ENCODE measurements at places on chromosomes 1 and 21.

DNA sequence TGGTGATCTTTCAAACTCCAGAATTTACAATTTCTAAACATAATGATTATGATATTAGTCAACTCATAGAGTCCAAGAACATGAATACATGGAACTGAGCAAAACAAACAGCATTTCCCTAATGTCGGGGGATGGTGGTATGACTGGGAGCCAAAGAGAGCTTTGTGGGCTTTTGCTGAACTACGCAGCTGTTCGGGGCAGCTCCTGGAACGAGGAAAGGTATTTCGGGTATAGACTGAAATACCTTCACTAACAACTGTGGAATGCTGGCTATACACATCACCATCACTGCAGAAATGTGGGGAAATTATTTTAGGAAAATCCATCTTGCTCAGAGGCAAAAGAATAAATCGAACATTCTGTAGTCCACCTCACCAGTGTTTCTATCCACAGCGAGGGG lies 30.2 kb upstream of the VPS26C start:
- no peak for DNase-seq

- no peak for DNase-seq
These were observed 242.2 kb upstream of the DMRTA2 start for GRCh38 chr1:50665413-50665812.

- no peak for DNase-seq
These were observed 385.3 kb downstream of the SETD4 start for GRCh38 chr21:35674895-35675470.

- no peak for DNase-seq
These were observed 144.7 kb downstream of the RYR2 start for GRCh38 chr1:237186675-237187074.

- no peak for DNase-seq
These were observed 62.3 kb downstream of the SLC19A1 start for GRCh38 chr21:45479691-45480675.

DNA sequence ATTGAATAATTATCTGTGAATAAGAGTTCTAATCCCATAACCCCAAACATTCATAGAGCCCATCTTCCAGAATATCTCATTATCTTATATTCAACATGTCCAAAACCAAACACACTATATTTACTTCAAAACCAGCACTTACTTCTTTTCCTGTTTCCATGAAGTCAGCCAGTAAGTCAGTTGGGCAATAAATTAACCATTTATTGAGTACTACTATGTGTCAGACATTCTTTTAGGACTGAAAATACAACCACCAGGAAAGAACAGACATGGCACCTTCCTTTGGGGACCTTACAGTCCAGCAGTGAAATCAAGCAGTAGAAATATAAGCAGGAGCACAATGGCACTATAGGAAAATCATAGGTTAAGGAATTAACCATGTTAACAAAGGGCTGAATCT lies 8.8 kb downstream of the AK5 start:
- no peak for DNase-seq

GRCh38 chr1:54547601-54548388 lies at the start of gene ACOT11:
ACOT11 (plus strand) TSS chr1:54548228; CDS start chr1:54548310, 82 bp downstream.
- peak; percentile 24 for DNase-seq

- no peak for DNase-seq
These were observed 72.6 kb upstream of the TARDBP start for GRCh38 chr1:10939654-10940450.

DNA sequence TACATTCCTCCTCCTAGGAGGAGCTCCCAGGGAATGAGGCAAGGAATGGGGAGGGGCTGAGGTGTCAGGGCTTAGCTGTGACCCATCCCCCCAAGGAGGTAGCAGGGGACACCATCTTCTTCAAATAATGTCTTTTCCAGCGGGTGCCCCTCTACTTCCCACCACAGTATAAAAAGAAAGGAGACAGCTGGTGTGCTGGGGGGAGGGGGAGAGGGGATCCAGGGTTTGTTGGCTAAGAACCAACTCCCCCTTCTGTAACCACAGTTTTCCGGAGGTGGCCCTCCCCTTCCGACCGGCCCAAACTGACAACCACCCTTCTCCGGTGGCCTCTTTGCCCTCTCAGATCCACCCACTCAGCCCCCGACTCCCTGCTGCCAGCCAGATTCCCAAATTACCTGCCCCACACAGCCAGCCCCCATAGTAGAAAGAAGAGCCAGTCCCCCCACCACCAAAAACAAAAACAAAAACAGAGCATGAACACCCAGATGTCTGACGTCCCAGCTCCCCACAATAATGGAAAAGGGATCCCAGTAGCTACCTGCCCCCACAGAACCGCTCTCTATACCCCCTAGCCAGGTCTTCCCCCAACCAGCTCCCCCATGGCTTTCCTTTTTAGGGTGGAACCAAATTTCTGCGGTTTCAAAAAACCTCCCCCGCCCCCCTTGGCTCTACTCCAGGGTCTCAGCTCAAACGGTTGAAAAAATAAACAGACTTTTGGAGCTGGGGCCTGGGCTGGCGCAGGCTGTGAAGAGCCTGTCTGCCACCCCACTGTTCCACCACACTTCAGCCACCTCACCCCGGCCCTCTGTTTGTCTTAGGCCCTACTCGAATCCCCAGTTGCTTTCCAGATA lies 2.1 kb downstream of the ARHGEF2 start:
- DNase-seq = peak; percentile 68

GRCh38 chr1:211828584-211829342 lies 1.8 kb downstream of the LPGAT1 start:
- DNase-seq = no peak

DNA sequence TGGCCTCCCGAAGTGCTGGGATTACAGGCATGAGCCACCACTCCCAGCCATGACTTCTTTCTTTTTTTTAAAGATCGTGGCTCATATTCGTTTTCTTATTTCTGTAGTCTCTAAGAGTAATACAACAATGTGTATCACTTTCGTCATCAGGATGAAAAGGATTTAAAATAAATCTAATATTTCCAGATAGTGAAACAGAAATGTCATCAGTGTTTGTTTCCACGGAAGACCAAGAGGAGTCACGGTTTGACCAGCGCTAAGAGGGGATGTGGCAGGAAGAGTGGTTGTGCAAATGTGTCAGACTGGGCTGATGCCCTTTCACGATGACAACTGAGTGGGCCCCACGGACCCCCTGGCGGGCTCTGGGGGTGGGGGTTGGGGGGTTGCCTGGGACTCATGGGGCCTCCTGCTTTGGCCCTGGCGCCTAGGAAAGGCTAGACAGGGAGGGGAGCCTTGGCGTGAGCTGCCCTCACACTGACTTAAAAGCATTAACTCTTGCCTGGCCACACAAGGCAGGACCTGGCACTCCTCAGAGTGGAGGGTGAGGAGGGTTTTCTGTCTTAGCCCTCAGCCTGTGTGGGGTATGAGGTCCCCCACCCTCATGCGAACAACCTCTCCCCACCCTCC lies 8.4 kb downstream of the SOX13 start:
- DNase-seq = no peak

DNA sequence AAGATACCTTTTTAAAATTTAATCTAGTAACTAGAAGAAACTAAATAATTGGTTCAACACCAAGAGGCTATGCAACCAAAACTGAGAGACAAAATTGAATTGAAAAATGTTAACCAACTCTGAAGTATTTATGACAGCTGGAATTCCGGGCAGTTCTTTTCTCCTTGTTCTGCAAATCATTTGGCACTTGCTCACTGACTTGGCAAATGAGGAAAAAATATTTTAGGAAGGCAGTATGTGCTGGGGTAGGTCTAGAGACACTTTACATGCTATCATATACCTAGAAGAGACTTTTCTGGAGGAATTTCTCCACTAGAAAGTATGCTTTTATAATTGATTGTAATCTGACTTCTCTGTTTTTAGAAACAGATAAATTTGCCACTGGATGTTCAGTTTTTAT lies 22.1 kb upstream of the SH3D21 start:
- no peak for DNase-seq

GRCh38 chr1:12469493-12469892 lies 148.5 kb downstream of the DHRS3 start:
- peak; percentile 57 for DNase-seq

DNA sequence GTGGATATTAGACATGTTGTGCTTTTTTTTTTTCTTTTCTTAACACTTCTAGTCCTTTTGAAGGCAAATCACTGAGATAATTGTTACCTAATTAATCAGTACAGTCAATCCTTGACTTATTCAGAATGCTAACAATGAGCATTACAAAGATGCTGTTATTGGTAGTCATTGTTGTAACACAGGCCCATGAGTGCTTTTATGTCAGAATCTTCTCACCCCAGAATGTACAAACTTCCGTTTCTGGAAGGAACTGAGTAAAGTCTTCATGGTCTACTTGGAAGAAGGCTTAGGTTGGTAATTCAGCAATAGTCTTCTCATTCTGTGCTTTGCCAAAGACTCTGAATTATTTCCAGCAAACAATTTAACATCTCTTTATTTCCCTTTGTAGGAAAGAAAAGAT lies 3.1 kb downstream of the KCNK1 start:
- DNase-seq = no peak

DNA sequence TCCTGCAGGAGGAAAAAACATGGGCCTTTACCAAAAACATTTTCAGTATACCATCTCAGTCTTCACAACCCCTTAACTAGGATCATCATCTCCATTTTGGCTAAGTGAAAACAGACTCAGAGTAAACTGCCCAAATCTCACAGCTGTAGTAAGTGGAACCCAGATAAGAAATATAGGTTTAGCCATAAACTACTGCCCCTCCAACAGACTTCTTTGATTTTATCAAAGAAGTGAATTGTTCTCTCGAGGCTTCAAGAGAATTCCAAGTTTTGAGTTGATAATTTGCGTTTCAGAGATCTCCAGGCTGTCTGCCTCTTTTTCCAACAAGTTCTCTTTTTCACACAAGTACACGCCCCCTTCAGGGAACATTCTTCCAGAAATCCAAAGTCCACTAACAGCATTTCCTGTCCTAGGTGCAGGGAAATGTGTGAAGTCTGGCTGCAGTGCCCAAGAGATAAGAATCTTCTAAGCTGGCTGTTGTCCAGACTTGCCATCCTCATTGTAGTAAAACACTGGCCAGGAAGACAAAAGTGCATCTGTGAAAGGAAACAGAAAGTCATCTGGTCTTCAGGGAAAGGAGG lies 30.8 kb downstream of the RNF19B start:
- no peak for DNase-seq

DNA sequence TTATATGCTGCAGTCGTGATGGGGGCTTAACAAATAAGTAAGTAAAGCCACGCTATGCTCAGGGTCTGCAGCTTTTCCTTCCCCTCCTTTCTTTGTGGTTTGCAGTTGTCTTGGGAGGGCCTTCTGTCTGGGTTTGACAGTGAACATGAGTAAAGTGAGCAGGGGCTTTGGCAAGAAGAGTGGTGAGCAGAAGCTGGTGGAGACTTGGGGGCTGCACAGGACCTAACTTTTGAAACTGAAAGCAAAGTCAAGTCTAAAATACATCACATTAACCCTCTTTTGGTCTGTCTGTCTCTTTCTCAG lies 368.6 kb upstream of the VAMP3 start:
- DNase-seq = no peak

DNA sequence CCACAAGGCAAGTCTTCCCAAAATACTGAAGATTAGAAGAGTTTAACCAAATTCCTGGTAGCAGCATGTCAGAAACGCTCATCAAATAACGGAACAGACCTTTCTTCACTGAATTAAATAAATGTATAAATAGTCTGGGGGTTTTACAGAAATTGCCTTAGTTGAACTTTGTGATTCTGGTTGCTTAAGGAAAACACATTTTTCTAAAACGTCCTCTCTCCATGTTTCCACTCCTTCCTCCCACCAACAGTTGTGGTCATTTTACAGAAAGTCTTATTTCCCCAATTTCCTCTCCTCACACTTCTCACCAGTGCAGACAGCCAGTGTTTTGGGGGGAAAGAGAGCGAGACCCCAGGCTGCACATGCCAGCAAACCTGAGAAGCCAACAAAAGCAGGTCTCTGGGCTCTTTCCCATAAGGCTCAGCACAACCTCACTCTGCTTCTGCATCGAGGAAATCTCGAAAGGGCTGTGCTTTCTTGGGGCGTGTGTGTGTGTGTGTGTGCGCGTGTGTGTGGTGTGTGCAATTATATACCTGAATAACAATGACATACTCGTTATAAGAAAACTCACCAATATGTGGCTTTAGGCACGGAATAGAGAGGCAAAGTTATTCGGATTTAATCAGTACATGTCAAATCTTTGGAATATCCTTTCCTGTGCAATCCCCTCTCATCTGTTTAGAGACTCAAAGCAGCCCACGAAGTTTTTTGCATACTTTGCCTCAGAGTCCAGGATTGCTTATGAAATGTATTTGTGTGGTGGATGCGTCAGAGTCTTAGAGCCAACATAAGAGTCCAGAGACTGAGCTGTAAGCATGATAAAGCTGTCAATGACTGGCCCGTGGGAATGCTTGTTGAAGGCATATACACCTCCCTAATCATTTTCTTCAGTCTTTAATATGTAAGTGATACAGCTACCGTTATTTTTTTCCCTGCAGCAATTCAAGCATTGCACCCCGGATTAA lies 2.0 kb downstream of the KCNJ15 start:
- no peak for DNase-seq

- DNase-seq = no peak
These were observed 27.3 kb upstream of the RCOR3 start for GRCh38 chr1:211231873-211232272.

DNA sequence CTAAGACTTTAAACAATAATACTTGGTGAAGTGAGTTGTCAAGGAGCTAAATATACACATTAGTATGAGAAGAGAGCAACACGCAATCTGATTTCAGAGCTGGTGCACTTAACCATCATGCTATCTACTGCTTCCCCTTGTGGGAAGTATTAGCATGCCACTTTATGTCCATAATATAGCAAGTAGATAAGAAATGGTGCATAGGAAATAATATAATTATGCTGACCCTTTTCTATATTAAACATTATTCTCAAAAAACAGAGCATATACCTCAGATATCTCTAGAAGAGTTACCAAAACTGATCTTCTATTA lies 63.4 kb downstream of the MAGI3 start:
- no peak for DNase-seq

DNA sequence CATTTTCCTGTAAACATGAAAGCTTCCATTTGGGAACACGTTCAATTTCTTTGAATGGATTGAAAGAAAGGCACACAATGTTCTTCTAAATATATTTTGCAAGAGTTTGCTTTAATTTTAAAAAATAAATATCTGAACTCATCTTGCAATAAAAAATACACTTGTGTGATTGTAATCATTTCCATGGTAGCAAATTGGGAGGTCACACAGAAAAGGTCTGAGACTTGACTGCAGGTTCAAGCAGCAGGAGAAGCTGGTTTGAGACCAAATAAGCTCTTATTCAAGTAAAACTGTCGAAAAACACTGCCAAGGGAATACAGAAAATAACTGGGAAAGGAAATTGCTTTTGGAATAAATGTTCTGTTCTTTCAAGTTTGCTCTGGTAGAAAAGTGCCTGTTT lies 498.9 kb downstream of the ADGRL2 start:
- DNase-seq = no peak

Data from HEK293T (cell line).